Activated CD4-positive, alpha-beta memory T cell treated with anti-CD3 and anti-CD28 coated beads, Interleukin-2, amount 10 ng/mL, durations not matched to agents 7 days and 5 days (primary cell): ENCODE measurements at places on chromosomes 7 and 10. TPM values are rescaled to one million over a fixed set of nuclear protein-coding genes. Genes with fewer than 3 reads are reported as not detected.

GRCh38 chr10:91893051-91893450, 16.2 kb downstream of the FGFBP3 start:
- no peak for DNase-seq

GRCh38 chr10:105950410-105950809, 1214.1 kb downstream of the SORCS1 start:
- no peak for DNase-seq

Gene TRIM74
- total RNA-seq = 1.9 TPM

Gene CALML5
- total RNA-seq = not detected

GRCh38 chr10:29345144-29345909, 56.5 kb downstream of the LYZL1 start:
- no peak for DNase-seq

Gene IFIT1
- 71.6 TPM for total RNA-seq

- no peak for DNase-seq
Observed at GRCh38 chr7:18180685-18181084, 153.0 kb upstream of the PRPS1L1 start.

Gene AFAP1L2
- 1.5 TPM for total RNA-seq

Gene TRIM4
- total RNA-seq = 29.5 TPM

Gene LIPK
- total RNA-seq = not detected

- no peak for DNase-seq
Observed at GRCh38 chr7:29854257-29854938, 48.1 kb downstream of the WIPF3 start.

Gene FAM24A
- not detected for total RNA-seq

DNA sequence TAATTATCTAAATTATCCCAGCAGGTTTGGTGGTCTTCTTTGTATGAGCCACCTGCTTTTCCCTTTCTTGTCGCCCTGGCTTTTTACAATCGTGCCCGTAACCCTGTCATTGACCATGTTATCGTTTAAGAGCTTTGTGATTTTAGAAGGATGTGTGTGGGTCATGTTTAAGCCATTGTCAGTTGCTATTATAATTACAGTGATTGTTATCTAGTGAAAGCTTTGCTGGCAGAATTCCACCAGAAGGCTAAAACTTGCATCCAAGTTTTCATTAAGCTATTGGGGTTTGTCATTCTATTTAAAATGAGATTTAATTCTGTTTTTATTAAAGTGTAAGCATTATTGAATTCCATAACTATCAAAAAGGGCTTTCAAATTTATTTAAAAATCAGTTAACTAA, 354.2 kb upstream of the TMEM229A start:
- DNase-seq = no peak
